Neural crest cell (in vitro differentiated cells): ENCODE measurements at places on chromosomes 6 and 20. TPM values are rescaled to one million over a fixed set of nuclear protein-coding genes. Genes with fewer than 3 reads are reported as not detected.

- no peak for DNase-seq
These were observed 24.6 kb upstream of the TRPC4AP start for GRCh38 chr20:35117196-35117595.

DNA sequence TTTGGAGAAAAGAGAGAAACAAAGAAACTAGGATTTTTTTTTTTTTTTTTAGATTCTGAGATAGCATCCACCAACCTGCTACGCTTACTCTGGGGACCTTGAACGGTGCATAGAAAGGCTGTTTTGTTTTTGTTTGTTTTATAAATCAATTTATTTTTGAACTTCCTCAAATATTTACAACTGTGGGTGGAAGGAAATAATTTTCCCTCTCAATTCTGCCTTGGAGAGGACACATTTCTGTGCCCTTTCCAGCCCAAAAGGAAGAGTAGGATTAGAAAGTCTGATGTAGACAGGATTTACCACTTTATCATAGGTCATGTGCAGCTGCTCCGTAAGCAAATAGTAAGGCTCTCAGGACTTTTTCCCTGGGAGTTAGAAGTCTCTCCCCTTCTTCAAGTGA is 190.5 kb downstream of the NKAIN2 start:
- no peak for DNase-seq

- DNase-seq, result no peak
These were observed 143.4 kb upstream of the SOX4 start for GRCh38 chr6:21450149-21450548.

DNA sequence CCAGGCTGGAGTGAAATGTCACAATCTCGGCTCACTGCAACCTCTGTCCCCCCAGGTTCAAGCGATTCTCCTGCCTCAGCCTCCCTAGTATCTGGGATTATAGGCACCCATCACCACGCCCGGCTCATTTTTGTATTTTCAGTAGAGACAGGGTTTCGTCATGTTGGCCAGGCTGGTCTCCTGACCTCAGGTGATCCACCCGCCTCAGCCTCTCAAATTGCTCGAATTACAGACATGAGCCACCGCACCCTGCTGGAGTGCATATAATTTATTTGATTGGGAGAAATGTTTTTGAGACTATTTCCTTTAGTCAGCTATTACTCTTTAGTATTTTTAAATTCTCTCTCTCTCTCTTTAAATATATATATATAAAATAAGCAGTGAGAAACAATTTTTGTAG is 29.8 kb downstream of the FAM83B start:
- no peak for DNase-seq

Gene RSPH4A
- 2.2 and 2.4 TPM in 2 replicates for total RNA-seq

DNA sequence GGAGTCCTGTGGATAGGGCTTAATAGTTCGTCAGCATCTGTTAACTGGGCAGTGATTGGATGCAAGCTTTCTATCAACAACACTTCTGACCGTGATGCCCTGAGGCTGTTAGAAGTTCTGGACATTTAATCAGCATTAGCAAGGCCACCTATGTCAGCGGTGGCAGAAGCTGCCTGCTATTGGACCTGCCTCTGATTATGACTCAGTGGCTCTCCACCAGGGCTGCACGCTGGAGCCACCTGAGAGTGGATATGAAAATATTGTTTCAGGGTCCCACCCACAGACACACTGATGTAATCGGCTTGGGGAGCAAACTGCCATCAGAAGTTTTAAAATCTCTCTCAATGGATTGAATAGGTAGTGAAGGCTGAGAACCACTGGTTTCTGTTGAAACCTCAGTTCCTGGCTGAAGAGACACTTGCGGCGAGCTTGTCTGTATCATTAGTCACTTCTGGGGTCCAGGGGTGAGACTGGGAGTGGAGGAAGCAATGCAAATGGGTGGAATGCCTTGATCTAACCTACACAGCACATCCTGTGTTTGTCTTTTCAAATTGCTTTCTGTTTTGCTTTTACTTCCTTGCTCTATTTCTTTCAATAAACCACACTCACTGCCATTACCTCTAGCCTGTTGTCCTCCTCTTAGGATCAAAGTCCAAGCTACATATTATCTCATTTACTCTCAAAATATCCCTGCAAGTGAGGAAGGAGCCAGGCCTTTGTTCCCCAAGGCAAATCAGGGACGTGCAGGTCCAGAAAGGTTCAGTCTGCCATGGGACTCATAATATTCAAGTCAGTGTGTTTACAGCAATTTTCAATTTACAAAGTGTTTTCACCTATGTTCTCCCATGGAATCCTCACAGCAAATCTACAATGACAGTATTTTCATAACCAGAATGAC is 4.2 kb downstream of the CLIC5 start:
- DNase-seq, result no peak

Gene ZNF165
- total RNA-seq, result 0.91 and 0.98 TPM in 2 replicates

Gene THBD
- 0.12 and 0.16 TPM in 2 replicates for total RNA-seq

Gene MAS1
- total RNA-seq, result not detected in 2 replicates

- no peak for DNase-seq
These were observed 428.4 kb upstream of the CHD6 start for GRCh38 chr20:42046371-42047085.

GRCh38 chr6:69771158-69771906 is 25.5 kb downstream of the LMBRD1 start:
- no peak for DNase-seq

DNA sequence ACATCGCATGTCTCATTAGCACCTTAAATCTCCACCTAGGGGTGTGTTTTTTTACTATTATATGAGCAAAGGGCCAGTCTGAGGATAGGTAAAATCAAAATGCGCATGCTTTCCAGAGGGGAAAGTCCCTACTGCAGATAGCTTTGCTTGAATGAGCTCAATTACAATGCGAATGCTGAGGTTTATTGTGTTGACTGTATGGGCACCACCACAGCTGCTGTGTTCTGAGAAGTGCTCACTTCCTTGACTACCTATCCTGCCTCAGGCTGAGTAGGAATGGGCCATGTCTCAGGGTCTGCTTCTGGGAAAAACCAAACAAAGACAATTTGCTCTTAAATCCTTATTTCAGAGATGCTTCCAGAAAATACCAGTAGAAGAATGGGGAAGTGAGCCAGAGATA is 36.6 kb downstream of the MOCS1 start:
- no peak for DNase-seq

GRCh38 chr20:38450412-38450975 is 15.4 kb upstream of the SNHG17 start:
- DNase-seq, result no peak

GRCh38 chr6:54621285-54621684 is 225.3 kb upstream of the FAM83B start:
- no peak for DNase-seq

- DNase-seq, result no peak
These were observed 8.8 kb downstream of the ASIP start for GRCh38 chr20:34250005-34250404.

- DNase-seq, result no peak
These were observed 11.5 kb downstream of the OR2H2 start for GRCh38 chr6:29596381-29596900.

Gene NKX2-2
- not detected in 2 replicates for total RNA-seq

DNA sequence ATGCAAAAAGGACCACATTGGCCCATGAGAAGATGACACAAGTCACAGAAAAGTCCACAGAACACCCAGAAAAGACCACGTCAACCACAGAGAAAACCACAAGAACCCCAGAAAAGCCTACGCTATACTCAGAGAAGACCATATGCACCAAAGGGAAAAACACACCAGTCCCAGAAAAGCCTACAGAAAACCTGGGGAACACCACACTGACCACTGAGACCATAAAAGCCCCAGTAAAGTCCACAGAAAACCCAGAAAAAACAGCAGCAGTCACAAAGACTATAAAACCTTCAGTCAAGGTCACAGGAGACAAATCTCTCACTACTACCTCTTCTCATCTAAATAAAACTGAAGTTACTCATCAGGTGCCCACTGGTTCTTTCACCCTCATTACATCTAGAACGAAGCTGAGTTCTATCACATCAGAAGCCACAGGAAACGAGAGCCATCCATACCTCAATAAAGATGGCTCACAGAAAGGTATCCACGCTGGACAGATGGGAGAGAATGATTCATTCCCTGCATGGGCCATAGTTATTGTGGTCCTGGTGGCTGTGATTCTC is 11.2 kb downstream of the MUCL3 start:
- no peak for DNase-seq

Gene HDGFL1
- not detected in 2 replicates for total RNA-seq

DNA sequence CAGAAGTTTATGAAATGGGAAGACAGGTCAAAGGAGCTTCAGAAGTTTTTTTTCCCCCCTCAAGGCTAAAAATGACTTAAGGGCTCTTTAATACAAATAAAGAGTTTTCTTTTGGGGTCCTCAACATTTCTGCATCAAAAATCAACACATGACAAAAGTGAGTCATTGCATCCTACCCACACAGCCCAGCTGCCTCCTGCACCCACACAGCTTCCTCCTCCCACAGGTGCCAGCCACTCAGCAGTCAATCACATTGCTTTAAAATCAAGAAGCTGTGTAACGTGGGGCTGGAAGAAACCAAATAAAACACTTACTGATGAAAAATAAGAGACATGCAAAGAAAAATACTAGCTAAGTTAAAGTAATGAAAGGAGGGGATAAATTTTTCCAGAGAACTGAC is 68.5 kb downstream of the MAP3K5 start:
- DNase-seq, result no peak
